ENCODE measurements at places on chromosomes 16 and 17.

DNA sequence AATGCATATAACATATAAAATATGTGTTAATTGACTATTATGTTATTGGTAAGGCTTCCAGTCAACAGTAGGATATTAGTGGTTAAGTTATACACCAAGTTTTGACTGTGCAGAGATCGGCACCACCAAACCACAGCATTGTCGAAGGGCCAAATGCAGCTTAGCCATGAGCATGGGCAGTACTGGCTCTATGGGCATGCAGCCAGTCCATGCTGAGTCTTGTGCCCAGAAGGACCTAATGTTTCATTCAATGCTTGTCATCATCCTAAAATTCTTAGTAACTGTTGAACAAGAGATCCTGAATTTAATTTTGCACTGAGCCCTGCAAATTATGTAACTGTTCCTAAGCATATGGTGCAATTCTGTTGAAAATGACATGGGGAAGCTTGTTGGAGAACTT is 233.4 kb upstream of the HS3ST3A1 start:
- no peak for DNase-seq

DNA sequence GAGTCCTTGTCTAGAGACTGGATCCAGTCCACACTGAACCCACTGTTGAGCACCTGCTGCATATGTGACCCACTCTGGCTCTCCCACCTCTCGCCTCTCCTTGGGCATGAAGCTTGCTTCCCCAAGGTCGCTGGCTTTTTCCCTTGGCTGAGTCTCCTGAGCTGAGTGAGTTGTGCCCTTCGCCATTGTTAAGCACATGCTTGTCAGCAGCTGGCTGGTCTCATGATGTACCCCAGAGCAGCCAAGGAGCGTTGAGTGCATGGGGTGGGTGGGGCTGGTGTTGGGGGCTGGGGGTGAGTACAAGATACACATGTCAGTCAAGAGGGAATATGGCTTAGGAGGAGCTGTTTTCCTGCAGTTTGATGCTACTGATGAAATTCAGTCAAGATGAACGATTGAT is 165.6 kb downstream of the SNX29 start:
- no peak for DNase-seq

DNA sequence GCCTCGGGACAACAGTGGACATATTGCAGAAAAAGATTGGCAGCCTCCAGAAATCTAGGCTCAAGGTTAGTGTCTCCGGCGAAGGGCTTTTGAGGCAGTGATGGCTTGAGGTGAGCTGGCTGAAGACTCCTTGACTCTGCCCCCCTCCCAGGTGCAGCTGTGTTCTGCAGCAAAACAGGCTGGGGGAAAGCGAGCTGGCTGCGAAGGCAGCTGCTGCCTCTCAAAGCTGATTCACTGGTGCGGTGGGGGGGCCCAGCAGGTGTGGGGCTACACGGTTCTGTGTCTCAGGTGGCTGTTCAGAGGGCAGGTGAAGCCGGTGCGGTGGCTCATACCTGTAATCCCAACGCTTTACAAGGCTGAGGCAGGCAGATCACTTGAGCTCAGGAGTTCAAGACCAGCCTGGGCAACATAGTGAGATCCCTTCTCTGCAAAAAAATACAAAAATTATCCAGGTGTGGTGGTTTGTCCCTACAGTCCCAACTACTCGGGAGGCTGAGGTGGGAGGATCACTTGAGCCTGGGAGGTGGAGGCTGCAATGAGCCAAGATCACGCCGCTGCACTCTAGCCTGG is 22.9 kb downstream of the C16orf96 start:
- DNase-seq, result peak; percentile 91

DNA sequence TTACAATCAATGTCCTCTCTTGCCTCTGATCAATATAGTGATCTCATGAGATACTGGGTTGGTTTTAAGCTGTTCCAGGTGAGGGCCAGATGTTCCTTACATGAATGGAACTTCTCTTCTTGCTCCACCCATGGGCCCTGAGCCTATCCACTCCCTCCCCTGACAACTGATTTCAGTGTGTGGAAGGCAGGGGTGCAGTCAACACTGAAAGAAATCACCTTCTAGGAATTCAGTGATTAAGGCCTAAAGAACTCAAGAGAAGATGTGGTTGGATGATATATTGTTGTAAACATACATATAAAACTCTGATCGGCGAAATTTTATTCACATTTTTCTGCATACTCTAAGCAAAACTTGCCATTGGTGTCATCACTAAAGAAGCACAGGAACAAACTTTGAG is 6.7 kb upstream of the GOSR2 start:
- DNase-seq, result no peak

- no peak for DNase-seq
Observed at GRCh38 chr17:1785930-1786329, 24.1 kb downstream of the SERPINF1 start.

GRCh38 chr16:3510416-3510815 is 9.6 kb downstream of the CLUAP1 start:
- DNase-seq, result no peak

DNA sequence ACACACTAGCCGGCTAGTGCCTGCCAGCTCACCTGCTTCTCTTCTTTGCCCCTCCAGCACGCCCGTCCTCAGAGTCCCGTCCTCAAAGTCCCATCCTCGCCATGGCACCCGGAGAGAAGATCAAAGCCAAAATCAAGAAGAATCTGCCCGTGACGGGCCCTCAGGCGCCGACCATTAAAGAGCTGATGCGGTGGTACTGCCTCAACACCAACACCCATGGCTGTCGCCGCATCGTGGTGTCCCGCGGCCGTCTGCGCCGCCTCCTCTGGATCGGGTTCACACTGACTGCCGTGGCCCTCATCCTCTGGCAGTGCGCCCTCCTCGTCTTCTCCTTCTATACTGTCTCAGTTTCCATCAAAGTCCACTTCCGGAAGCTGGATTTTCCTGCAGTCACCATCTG is 3.6 kb downstream of the SCNN1G start:
- no peak for DNase-seq

GRCh38 chr16:67384778-67385510 is 8.4 kb downstream of the TPPP3 start:
- DNase-seq, result no peak

GRCh38 chr17:55323518-55324295 is 58.9 kb downstream of the HLF start:
- no peak for DNase-seq

DNA sequence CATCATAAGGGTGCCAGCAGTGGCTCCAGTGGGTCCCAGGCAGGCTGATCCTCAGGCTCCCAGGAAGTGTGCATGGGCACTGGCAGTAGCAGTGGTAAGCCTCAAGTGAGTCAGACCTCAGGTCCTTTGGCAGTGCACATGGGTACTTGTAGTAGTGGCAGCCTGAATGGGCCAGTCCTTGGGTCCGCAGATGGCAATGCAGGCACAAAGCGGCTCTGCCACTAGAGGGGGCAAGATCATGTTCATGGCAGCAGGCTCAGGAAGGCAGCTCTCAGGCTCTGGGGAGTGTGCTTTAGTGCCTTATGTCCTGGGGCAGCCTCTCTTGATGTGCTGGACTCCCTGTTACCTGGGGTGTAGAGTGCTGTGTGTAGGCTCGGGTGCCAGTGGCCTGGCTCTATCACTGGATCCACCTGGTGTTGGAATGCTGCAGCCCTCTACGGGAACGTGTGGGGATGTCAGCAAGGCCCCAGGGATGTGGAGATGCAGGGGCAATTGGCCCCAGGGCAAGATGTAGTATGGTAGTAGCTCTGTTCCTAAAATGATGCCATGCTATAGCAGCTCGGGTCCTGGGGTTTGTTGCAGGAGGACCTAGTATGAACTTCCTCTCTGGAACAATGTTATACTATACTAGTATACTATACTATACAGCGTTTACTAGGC is 11.0 kb downstream of the ACSM3 start:
- DNase-seq, result peak; percentile 76

GRCh38 chr17:11997147-11997971 is at the start of gene ZNF18:
Gene ZNF18, minus strand, starts transcription at chr17:11997475. Its CDS starts 4,646 bp downstream, at chr17:11992829.
- DNase-seq, result peak; percentile 93

GRCh38 chr17:44279666-44280391 is 11.9 kb upstream of the SLC4A1 start:
- DNase-seq, result peak; percentile 87

- DNase-seq, result no peak
Observed at GRCh38 chr17:66518108-66518507, 215.7 kb downstream of the PRKCA start.

DNA sequence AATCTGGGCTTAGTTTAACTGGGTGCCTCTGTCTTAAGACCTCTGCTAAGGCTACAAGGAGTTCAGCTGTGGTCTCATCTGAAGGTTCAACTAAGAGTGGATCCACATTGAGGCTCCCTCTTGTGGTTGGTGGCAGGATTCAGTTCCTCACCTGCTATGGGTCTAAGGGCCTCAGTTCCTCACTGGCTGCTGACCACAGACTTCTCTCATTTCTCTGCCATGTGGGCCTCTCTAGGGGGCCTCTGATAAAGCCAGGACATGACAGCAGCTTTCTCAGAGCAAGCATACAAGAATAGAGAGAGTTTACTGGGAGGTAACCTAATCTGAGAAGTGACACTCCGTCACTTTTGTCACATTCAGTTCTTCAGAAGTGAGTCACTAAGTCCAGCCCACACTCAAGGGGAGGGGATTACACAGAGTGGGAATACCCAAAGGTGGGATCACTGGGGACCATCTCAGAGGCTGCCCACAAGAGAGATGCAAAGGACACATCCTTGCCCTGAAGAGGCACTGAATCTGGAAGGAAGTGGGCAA is 19.2 kb upstream of the ABAT start:
- peak; percentile 83 for DNase-seq

DNA sequence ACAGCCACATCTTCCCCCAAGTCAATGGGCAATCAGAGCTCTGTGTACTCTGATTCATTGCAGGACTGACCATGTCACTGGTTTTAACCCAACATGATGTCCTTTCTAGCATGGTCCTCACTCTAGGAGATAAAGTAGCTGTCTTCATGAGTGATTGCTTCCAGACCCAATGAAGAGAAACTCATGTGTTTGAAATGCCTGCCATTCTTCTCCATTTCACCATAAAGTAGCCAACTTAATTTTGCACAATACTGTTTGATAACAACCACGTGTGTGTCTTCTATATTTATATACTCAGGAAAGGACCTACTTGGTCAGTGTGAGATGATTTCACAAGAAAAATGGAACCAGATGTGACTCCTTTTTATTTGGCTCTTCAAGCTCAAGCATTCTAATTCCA is 172.5 kb downstream of the AXIN2 start:
- no peak for DNase-seq

DNA sequence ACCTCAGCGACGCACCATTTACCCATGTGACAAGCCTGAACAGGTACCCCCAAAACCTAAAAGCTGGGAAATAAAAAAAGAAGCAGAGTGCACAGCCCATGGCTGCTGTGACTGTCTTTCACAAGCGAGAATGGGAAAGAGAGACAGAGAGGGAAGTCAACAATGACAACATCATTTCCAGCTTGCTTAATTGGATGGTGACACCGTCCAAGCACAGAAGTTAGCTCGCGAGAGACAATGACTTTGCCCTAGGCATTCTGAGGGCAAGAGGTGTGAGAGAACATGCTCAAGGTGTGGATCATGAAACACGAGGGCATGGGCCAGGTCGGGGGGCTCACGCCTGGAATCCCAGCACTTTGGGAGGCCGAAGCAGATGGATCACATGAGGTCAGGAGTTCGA is 19.3 kb upstream of the NSMCE1 start:
- no peak for DNase-seq

DNA sequence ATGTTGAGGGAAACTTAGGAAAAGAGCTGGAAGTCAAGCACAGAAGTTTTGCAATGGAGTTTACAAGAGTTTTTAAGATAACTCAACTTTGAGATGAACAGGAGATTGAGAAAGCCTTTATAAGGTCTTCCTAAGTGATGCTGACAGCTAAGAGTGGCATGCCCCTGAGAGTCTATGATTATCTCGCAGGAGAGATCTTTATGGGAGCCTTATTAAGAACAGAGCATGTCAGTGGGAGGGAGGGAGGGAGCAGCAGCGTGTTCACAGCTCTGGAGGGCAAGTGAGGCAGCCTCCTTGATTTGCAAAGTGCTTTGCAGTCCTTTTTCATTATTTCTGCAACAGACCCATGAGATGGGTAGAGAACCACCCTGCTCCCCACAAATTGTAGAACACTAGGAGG is 30.7 kb downstream of the GNAO1 start:
- no peak for DNase-seq

DNA sequence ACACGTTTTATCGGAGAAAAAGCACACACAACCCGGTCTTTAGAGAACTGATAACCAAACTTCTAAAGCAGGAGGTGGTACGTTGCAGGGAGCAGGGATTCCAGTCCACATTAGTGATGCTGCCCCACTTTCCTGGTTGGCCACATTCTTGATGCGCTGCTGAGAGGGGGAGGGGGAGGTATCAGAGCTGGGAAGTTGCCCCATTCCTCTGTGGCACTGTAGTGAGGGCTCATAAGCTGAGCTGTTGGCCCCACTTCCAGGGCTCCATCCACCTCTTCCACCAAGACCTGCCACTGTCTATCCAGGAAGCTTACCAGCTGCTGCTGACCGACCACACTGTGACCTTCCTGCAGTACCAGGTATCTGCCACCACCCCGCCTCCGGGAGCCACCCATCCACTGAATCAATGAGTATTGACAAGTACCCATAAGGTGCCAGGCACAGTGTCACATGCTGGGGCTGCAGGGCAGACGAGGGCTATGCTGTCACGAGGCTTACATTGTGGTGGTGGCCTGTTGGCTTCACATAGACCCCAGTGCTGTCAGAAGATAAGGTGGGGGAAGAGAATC is 1.1 kb downstream of the TSEN54 start:
- peak; percentile 38 for DNase-seq

DNA sequence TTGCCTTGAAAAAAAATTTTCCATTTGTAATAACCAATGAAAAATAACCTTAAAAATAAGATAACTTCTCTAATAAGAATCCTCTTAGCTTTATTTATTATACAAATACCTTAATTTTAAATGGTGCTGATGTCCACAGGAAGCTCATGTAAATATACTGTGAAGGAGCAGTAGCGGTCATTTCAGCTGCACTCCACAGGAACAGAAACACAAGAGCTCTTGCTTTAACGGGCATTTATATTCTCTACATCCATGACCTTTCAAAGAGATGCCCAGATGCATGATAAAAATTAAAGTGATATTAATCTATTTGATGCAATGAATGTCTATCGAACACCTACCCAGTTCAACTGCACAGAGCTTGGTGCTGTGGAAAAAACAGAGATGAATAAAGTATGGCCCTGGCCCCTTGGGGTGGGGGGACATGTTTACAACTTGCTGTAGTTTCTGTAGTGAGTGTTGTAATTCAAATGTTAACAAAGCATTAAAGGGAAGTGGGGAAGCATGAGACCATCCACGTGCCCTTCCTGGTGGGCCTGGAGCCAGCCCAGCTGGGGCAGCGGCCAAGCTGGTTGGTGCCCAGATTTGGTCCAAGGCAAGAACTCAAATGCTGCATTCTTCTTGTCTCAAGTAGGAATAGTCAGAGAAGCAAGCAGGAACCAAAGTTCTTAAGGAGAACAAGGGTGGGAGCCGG is 47.9 kb downstream of the IQCK start:
- no peak for DNase-seq

- DNase-seq, result no peak
Observed at GRCh38 chr17:65785109-65785508, 223.7 kb upstream of the AXIN2 start.

DNA sequence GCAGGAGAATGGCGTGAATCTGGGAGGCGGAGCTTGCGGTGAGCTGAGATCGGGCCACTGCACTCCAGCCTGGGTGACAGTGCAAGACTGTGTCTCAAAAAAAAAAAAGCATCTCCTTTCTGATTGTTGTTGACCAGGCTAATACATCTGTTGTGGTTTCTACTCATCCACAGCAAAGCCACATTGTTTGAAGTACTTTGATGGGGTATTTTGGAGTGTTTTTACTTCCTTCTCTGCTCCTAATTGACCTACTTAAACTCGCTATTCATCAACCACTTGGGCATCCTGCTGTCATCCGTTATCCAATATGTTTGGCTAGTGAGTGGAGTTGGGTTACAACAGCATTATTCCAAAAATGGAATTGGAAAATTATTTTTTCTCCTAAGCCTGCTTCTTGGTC is 3.5 kb upstream of the CDC27 start:
- peak; percentile 27 for DNase-seq
